ENCODE measurements at places on chromosomes 16 and 17.

- DNase-seq, result no peak
Observed at GRCh38 chr17:68821860-68822696, 133.1 kb downstream of the ABCA8 start.

DNA sequence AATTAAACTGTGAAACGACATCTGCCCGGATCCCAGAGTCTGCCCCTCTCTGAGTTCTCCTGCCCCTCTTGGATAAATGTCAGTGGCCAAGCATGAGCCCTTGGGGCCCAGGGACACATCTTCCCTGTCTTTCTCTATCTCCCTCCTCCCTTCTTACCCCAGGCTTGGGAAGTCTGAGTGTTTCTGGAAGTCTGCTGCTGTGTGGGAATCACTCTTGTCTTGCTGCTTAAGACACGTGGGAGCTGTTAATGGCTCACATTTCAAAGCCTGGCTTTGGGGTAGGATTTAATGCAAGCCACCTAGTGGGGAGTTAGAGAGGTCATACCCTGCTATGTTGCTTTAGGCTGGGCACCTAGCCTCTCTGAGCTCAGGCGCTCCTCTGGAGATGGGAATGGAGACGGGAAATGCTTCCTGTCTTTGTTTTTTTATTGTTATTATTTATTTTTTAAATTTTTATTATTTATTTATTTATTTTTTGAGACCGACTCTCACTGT is 218.5 kb upstream of the CIBAR2 start:
- peak; percentile 73 for DNase-seq

- DNase-seq, result no peak
Observed at GRCh38 chr16:12876778-12877177, 24.6 kb upstream of the SHISA9 start.

GRCh38 chr17:59786536-59787319 is 79.3 kb downstream of the VMP1 start:
- DNase-seq, result no peak

- no peak for DNase-seq
Observed at GRCh38 chr16:10579965-10580882, at the start of gene EMP2. Gene EMP2 (minus strand): TSS chr16:10580598. CDS start chr16:10547617, 32,981 bp downstream.

Data from NCI-H1092 treated with DMSO at 0.1 percent for 48 hours (cell line).